C1 segment of cervical spinal cord (tissue), 14 donors: ENCODE measurements at places on chromosomes 5 and 9.

DNA sequence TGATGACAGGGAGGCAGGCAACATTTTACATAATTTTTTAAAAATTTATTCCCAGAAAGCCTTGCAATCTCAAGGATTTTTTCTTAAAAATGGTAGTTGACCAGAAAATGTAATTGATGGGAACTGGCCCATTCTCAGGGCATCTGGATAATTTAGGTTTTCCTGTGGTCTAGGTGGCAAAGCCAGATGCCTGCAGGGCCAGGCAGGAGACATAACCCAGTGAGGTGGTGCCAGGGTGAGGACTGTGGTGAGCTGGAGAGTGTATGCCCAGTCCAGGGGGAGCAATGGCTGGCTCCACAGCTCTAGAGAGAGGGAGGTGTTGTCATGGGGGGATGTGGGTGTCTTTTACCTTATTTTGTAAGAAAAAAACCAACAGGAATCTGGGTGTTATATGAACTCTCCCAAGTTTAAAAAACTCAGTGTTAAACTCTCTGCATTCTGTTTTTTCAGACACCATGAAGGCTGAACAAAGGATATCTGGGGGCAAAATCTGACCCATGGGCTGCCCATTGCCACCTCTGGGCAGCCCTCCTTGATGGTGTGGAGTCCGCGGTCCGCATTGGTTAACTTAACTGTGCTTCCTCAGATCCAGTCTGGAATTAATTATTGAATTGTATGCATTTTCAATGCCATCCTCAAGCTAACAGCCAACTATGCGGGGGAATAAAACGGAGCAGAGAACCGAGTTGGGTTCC is 43.9 kb downstream of the BOD1 start:
- no peak for DNase-seq

DNA sequence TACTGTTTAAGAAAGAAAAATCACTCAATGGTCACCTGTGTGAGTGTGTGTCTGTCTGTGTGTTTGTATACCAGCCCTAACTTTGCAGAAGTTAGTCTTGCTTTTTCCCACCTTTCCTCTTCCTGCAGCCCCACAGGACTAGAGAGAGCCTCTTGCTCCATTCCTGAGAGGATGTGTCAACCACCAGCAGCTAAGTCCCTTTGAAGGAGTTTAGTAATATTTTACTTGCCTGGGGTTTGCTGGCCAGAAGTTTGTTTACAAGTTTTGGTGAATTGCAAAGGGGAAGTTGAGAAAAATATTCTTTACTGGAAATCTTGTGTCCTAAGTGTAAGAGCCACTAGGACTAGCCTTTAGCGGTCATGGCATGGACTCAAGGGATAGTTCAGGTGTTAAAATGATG is 316.2 kb downstream of the BRINP1 start:
- no peak for DNase-seq

DNA sequence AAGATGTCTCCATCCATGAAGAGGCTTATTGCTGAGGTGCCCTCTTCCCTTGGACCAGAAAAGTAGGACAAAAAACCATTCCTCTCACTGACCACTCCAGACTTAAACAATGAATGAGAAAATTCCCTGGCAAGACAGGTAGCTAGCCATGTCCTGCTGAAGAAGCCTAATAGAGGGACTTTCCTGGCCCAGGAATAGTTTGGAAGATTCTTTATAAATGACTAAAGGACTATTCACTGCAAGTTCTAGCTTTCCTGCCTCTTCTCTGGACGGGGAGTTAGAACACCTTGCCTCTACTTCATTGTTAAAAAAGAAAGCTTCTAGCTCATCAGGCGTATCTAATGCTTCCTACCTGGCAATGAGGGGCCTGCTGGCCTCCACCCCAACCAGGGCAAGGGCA is 153.6 kb downstream of the NR3C1 start:
- DNase-seq: no peak

DNA sequence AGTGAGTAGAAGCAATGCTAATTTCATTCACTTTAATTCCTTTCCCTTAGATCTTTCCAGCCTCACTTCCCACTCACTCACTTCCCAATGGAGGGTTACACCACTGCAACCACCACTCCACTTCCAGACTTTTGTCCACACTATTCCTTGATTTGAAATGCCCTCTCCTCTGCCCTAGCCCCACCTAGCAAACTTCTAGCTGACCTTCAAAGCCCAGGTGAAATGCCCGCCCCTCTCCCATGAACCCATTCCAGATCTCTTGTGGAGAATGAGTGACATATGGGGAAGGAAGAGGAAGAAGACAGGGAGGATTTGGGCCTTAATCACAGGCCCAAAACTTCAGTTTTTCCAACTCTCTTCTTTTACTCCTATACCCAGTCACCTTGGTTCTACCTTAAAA is 37.1 kb downstream of the PFDN1 start:
- no peak for DNase-seq

DNA sequence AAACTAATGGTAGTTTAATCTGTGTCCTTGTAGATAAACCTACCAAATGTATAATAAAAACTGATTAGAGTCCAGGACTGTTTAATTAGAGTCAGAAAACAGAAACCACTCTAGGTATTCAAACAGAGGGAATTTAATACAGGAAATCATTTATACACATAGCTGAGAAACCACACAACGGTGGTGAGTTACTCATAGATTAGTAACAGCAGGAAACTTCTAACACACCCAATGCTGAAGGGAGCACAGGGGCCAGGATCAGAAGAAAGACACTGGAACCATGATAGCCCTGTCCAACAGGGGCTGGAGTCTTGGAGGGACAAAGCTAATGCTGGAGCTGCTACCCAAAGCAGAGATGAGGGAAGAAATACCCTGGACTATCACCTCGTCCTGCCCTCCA is 321.0 kb downstream of the ACTL7B start:
- DNase-seq: no peak

DNA sequence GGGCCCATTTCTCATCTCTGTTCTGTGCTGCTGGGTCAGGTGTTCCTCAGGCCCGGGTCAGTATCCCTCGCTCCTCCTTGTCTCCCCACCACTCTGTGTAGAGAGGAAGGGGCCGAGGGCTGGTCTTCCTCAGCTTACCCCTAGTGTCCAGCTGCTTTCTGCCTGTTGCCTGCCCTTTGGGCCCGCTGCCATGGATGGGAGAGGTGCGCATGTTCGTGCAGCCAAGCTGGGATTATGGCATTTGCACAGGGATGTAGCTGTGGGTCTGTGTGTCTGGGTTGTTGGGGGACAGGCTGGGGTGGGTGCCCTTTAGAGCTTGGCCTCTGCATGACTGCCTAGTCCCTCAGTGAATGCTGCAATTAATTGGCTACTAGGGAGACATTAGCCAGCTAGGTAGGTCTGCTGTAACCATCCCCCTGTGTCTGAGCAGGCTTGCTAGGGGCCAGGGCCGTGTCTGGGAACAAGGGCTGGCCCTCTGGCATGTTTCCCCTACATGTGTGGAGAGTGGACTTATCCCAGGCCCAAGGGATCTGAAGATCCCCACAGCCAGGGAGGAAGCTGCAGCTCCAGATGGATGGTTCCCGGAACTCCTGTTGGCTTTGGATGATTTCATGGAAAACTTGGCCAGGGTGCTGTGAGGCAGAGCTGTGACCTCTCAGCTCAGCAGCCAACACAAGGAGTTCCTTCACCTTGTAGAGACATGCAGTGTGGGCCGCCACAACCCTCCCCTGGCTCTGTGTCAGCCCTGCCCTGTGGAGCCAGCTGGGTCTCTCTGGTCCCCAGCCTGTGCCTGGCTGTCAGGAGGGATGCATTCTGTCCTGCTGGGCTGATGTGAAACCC is 161.9 kb downstream of the MACROH2A1 start:
- no peak for DNase-seq

- no peak for DNase-seq
Observed at GRCh38 chr5:20556115-20556763, 568.2 kb upstream of the CDH18 start.

- no peak for DNase-seq
Observed at GRCh38 chr5:107812570-107813141, 141.9 kb upstream of the EFNA5 start.

- no peak for DNase-seq
Observed at GRCh38 chr9:99577351-99577750, 244.3 kb upstream of the NR4A3 start.

DNA sequence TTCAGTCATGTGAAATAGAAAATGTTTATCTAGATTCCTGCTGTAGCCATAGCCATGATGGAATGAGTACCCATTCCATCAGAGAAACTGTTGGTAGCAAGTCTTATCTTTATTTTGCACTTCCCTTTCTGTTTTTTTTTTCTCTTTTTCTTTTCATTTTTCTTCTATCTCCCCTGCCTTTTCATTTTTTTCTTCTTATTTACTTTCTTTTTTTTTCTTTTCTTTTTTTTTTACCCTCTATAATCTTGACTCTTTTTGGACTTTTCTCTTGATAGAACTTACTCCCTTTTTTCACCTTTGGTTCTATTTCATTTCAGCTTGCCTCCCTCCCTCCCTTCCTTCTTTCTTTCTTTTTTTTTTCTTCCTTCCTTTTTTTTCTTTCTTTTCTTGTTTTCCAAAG is 15.4 kb downstream of the SLC25A46 start:
- no peak for DNase-seq

DNA sequence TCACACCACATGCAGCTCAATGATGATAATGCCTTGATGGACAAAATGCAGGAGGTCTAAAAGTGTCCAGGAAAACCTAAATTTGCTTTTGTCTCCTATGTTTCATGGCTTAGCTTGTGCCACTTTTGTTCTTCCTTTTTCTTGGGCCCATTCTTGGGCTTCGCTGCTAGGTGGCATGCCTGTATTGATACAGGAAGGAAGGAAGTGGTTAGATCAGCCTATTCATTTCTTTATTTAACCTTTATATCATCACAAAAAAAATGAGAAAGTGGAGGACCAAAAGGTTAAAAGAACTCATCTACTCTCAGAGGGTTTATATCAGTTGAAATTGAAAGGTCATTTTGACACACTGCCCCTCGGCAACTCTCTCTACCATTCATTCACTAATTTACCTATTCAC is 260.2 kb downstream of the ARHGAP26 start:
- DNase-seq: no peak

GRCh38 chr5:39151745-39152144 is 67.6 kb downstream of the FYB1 start:
- DNase-seq: no peak

- DNase-seq: no peak
Observed at GRCh38 chr9:114769624-114770023, 36.2 kb downstream of the TNFSF15 start.

GRCh38 chr9:86836797-86837196 is 110.5 kb downstream of the GAS1 start:
- DNase-seq: no peak

GRCh38 chr5:114369680-114370417 is 8.0 kb downstream of the KCNN2 start:
- no peak for DNase-seq

DNA sequence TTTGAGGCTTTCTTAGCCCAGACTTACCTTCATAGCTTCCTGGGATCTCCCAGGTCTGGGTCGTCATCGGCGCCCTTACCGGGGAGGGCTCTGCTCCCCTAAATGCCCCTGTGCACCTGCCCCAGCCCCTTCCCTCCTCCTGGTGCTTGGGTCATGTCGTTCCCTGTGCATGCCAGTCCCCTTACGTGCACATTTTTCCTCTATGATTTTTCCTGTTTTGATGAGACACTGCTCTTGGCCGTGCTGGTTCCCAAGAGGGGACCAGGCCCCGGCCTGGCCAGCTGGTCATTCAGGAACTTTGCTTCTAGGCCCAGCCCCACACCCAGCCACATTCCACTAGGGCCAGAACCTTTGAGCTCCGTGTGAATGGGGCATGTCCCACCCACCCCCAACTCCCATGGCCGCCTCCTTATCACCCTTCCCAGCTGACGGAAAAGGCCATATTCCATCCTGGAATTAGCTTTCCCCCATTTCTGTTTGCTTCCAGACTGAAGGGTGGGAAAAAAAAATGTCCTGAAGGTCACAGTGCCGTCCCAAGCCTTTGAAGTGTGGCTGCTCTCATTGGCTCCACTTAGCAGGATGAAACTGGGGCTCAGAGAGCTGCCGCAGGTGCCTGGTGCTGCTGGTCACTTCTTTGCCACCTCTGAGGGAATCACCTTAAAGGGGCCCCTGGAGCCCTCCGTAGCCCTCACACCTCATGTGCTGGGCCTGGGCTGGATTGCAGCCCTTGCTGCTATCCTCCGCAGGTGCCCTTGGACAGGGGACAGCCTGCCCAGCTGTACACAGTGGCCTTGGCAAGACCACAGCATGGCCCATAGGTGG is 25.1 kb downstream of the ERGIC1 start:
- no peak for DNase-seq

GRCh38 chr5:62168506-62169281 is 137.3 kb upstream of the KIF2A start:
- no peak for DNase-seq

DNA sequence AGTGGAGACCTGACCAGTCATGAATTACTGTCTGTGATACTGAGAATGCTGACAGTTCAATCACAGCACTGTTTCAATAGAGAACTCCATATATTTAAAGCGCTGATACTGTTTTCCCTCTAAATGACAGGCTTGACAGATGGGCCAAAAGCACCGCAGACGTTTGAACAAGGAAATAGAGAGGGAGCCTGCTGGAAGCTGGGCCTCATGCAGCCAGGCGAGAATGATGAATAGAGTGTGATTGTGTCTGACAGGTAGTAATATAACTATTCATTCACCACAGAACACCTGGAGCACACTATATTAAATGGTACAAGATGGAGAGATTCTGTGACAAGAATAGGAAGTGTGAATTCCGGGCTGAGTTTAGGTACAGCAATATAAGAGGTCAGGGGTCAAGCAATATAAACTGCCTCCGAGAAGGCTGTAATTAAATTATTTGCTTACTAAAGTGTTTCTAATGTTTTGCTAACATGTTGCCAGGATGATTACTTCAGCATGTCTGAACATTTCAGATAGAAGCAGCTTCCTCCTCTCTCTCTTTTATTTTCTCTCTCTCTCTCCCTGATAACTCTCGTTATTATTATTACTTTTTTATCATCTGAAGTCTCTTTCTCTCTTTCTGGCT is 297.7 kb downstream of the CSNK1G3 start:
- no peak for DNase-seq

DNA sequence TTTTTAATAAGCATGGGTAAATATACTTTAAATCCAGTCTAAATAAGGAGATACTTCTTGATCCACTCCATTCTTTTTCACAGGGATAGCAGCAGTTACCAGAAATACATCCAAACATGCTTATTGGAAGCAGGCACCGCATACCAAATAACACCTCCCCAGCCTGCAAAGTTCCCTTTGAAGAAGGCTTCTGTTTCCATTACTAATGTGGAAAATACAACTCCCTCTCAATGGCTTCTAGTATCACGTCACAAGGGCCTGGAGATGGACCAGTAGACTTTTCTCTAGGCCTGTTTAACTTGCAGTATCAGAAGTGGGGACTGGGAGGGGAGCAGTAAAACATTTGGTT is 20.8 kb downstream of the TMEM245 start:
- DNase-seq: no peak

DNA sequence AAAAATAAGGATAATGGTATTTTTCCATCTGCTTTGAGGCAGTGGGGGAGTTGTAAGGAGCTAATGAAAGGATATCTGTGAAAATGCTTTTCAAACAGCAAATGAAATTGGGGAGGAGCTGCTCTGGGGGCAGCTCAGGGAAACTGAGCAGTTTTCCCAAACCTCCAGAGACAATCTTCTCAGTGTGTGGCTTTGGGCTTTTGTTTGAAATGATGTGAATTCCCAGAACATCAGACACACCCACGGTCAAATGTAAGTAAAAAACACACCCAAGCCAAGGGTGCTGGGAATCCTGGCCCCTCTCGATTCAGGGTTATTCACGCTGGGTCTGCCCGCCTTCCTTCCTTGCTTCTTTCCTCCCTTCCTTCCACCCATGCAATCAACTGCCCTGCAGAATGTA is 512.6 kb downstream of the BNC2 start:
- no peak for DNase-seq

- DNase-seq: no peak
Observed at GRCh38 chr9:133710661-133711427, 27.3 kb downstream of the SARDH start.

GRCh38 chr5:4079831-4080230 is 484.2 kb downstream of the IRX1 start:
- DNase-seq: no peak
